ENCODE measurements at places on chromosomes 12 and 14.

DNA sequence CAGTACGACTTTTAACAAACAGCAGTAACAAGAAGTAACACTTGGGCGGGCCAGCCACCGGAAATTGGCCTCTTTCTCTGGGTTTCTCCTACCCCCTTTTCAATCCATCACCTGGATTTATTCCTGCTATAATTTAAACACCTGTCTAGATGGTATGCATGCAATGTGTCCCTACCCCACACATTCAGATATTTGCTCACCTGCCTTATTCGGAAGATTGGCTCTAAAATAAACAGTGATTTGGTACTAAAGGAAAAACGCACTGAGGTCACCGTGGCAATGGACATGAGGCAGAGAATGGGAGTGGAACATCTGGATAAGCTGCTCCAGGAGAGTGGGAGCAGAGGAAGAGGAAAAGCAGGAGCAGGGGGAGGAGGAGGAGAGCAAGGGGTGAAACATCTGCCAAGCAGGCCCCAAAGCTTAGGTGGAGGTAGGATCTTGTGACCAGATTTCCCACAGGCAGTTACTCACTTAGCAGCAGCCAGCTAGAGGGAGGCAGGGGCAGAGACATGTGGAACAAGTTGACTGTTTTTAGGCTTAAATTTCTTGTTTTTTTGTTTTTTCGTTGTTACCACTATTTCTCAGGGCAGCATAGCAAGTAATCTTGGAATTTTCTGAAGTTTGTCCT is 150.9 kb downstream of the TTLL5 start:
- no peak for DNase-seq

GRCh38 chr12:55797068-55797467 is 20.5 kb downstream of the SARNP start:
- DNase-seq = no peak

DNA sequence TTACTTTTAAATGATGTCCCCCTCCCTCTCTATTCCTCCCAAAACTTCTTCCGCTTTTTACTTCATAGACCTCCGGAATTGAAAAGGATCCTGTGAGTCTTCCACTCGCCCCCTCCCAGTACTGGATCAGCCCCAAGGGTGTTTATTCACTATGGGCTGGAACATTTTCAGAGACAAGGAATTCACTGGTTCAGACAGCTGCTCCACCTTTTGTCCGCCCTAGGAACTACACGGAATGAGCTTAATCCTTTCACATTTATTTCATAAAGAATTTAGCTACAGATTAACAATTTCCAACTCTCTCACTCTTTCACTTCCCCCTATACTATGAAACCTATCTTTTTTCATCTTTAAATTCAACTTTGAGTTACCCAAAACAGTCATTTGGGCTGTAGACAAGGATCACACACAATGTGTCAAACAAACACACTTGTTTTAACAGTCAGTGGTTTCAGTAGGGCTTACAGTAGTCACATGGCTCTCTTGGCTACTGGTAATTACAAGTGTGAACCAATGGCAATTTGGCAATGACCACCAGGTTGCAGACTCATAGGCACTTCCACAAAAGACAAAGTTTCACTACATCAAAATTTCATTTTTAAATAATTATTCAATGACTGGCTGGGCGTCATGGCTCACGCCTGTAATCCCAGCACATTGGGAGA is 20.6 kb downstream of the CNIH1 start:
- no peak for DNase-seq

GRCh38 chr14:77529963-77530362 is 31.3 kb upstream of the ISM2 start:
- DNase-seq = no peak

DNA sequence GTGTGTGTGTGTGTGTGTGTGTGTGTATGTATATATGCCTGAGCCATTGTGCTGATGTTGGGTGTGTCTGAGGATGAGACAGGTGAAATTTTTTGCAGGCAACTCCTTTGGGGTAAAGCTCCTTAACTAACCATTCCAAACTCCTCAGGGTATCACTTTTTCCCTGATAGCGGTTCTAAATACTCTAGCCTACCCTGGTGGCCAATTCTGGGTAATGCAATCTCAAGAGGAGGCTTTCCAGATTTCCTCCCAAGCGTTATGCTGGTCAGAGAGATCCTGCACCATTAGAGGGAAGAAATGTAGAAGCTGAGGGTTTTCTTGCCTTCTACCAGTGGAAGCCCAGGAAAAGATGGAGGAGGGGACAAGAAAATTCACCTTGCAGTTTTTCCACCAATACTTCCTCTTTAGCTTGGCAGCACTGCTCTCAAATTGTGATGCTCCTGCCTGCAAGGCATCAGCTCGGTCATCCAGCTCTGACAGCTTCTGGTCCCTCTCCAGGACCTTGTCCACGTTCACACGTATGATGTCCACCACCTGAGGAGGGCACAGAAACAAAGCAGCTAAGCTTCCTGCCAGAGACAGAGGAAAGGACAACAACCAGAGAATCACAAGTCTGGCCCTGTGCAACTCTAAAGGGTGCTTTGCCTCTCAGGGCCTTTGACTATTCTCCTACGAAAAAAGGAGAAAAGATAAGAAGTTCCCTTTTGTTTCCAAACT is 4.9 kb downstream of the VAMP1 start:
- DNase-seq = peak; percentile 37
